ENCODE measurements at places on chromosomes 7 and 10. TPM values are rescaled to one million over a fixed set of nuclear protein-coding genes. Genes with fewer than 3 reads are reported as not detected.

- H3K27ac ChIP-seq, result peak overlapping the region; percentile 71
- H3K36me3 ChIP-seq, result no peaks in the 10 kb centered on the region
- H3K27me3 ChIP-seq, result no peaks in the 10 kb centered on the region
- peak overlapping the region; percentile 95 for H3K4me3 ChIP-seq
- no peak for DNase-seq
These were observed 1.6 kb downstream of the DOCK1 start for GRCh38 chr10:126906704-126907422.

DNA sequence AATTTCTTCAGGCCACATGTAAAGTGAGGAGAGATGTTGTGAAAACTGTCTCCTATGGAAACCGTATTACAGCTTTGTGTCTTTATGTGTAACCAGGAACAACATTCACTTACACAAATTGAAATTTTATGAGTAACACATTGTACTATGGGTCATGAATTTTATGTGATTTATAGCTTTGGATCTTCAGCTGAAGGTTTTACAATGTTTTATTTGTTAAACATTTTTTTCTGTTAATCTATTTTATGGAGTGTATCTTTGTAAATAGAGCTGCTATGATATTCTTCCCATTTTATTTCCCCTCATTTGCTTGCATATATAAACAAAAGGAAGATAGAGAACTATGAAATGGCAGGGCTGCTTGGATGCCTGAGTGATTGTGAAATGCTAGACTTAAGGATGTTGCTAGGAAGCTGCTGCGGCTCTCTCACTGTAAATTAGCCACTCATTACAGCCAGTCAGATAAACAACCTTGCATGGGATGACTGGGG, 104.5 kb upstream of the PCLO start:
- no peaks in the 10 kb centered on the region for H3K27me3 ChIP-seq
- H3K4me1 ChIP-seq, result no peaks in the 10 kb centered on the region
- no peaks in the 10 kb centered on the region for H3K36me3 ChIP-seq
- H3K27ac ChIP-seq, result no peak overlapping the region

- H3K27me3 ChIP-seq, result no peaks in the 10 kb centered on the region
- H3K36me3 ChIP-seq, result no peaks in the 10 kb centered on the region
- H3K4me3 ChIP-seq, result no peak overlapping the region
- no peak for DNase-seq
These were observed 188.7 kb downstream of the PLXNA4 start for GRCh38 chr7:132387596-132387995.

DNA sequence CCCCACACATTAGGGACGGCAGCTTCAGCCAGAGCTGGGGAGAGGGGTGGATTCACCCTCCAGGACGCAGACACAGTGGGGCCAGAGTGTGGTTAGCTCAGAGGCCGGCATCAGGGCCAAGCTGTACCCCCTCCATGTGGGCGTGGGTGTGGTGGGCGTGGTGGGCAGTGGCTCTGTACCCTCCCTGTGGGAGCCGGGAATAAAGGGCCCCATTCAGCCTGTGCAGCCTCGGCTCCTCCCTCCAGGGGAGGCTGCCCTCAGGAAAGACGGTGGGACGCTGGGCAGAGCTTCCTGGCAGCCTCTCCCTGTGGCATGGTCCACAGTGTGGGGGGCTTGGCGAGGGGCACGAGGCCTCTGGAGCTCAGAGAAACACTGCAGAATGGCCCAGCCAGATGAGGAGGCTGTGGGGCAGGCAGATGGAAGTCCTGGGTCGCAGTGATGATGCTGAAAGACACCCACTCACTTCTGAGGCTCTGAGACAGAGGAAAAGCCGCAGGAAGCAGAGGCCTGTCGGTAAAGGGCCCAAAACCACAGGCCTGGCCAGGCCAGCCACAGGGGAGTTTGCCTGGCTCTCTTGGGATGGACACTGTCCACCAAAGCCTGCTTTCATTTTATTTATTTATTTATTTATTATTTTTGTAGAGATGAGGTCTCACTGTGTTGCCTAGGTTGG, 108.0 kb downstream of the SH3PXD2A start:
- H3K27me3 ChIP-seq, result no peaks in the 10 kb centered on the region
- no peak for DNase-seq
- no peak overlapping the region for H3K27ac ChIP-seq
- no peaks in the 10 kb centered on the region for H3K36me3 ChIP-seq
- H3K4me1 ChIP-seq, result peaks cover 12% of the 10 kb centered on the region

DNA sequence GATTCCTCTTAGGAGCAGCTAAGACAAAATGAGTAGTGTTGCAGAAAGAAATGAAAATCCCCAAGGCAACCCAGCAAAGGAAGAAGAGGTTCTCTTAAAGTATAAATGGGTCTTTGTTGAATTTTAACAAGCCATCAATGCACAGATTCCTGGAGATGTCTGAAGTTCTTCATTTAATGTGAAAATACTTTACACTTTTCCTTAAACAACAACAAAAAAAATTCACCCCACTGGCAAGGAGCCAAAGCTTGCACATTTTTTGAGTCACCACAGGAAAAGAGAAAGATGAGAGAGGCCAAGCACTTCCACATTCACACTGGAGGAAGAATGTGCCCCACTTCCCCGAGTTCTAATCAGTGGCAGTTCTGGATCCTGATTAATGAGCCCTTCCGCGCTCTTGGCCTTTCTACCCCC, 286.4 kb upstream of the MEOX2 start:
- no peak for DNase-seq
- H3K36me3 ChIP-seq, result no peaks in the 10 kb centered on the region
- no peaks in the 10 kb centered on the region for H3K4me1 ChIP-seq
- no peak overlapping the region for H3K27ac ChIP-seq

- no peak for DNase-seq
- no peak overlapping the region for H3K27ac ChIP-seq
- H3K4me3 ChIP-seq, result no peak overlapping the region
- H3K36me3 ChIP-seq, result no peaks in the 10 kb centered on the region
These were observed 219.0 kb upstream of the ZMIZ1 start for GRCh38 chr10:78849731-78850130.

GRCh38 chr7:32257621-32258020, 187.4 kb upstream of the PDE1C start:
- H3K4me1 ChIP-seq, result no peaks in the 10 kb centered on the region
- no peaks in the 10 kb centered on the region for H3K36me3 ChIP-seq
- DNase-seq, result no peak
- H3K27ac ChIP-seq, result no peak overlapping the region
- no peaks in the 10 kb centered on the region for H3K27me3 ChIP-seq
- no peak overlapping the region for H3K4me3 ChIP-seq

ACSM6 gene
- total RNA-seq, result not detected

GRCh38 chr10:126928274-126928673, 23.0 kb downstream of the DOCK1 start:
- no peak overlapping the region for H3K4me3 ChIP-seq
- peaks cover 4% of the 10 kb centered on the region for H3K36me3 ChIP-seq
- H3K27me3 ChIP-seq, result no peaks in the 10 kb centered on the region

AP3M1 gene
- total RNA-seq, result 22.7 TPM

BBS9 gene
- 23.0 TPM for total RNA-seq

- H3K4me3 ChIP-seq, result no peak overlapping the region
- no peaks in the 10 kb centered on the region for H3K27me3 ChIP-seq
- H3K27ac ChIP-seq, result no peak overlapping the region
- DNase-seq, result no peak
- H3K36me3 ChIP-seq, result no peaks in the 10 kb centered on the region
These were observed 1.8 kb upstream of the VWC2 start for GRCh38 chr7:49771427-49772176.

GRCh38 chr10:84352251-84352842, 24.0 kb downstream of the CCSER2 start:
- H3K4me3 ChIP-seq, result no peak overlapping the region
- no peak for DNase-seq
- no peaks in the 10 kb centered on the region for H3K27me3 ChIP-seq
- H3K4me1 ChIP-seq, result peaks cover 18% of the 10 kb centered on the region
- no peak overlapping the region for H3K27ac ChIP-seq

DNA sequence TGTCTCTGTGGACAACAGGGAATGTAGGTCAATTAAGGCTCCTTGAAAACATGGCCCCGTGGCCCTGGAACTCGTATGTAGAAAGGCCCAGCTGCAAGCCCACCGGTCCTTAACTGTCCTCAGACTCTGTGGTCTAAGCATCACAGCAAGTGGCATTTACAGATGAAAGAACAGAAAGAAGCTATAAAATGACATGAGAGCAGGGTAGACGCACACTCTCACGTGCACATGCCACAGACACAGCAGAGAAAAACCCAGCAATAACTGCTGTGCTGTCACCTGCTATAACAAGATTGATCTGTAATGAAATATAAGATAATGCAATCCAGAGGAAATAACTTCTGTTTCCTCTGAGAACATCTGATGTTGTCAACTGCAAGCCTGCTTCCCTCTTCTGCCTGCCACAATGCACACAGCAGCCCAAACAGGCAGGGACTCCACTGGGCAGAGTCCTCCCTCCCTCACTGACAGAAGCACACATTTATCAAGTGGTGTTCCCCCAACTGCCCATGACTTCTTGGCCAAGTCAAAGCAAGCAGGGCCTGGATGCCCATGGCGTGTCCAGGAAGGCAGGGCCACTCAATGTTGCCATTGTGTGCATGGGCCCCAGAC, 63.9 kb downstream of the GFRA1 start:
- H3K4me1 ChIP-seq, result no peaks in the 10 kb centered on the region
- H3K27me3 ChIP-seq, result no peaks in the 10 kb centered on the region
- no peak overlapping the region for H3K4me3 ChIP-seq

GPR158 gene
- total RNA-seq, result not detected

DNA sequence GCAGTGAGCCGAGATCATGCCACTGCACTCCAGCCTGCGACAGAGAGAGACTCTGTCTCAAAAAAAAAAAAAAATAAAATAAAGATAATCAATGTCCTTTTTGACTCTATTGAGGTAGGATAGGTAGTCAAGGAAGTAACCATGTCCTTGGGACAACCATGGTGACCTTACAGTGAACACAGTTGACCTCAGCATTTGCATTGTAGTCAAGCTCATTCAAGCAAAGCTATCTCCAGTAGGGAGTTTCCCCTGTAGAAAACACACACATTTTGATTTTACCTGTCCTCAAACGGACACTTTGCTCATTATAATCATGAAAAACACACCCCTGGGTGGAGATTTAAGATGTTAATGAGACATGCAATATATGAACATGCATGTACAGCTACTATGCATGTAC, 171.7 kb downstream of the KIF20B start:
- H3K4me3 ChIP-seq, result no peak overlapping the region
- H3K36me3 ChIP-seq, result no peaks in the 10 kb centered on the region
- H3K27ac ChIP-seq, result no peak overlapping the region
- DNase-seq, result no peak
- H3K4me1 ChIP-seq, result peaks cover 7% of the 10 kb centered on the region

TRIM74 gene
- not detected for total RNA-seq

HDAC9 gene
- total RNA-seq, result 64.1 TPM

DNA sequence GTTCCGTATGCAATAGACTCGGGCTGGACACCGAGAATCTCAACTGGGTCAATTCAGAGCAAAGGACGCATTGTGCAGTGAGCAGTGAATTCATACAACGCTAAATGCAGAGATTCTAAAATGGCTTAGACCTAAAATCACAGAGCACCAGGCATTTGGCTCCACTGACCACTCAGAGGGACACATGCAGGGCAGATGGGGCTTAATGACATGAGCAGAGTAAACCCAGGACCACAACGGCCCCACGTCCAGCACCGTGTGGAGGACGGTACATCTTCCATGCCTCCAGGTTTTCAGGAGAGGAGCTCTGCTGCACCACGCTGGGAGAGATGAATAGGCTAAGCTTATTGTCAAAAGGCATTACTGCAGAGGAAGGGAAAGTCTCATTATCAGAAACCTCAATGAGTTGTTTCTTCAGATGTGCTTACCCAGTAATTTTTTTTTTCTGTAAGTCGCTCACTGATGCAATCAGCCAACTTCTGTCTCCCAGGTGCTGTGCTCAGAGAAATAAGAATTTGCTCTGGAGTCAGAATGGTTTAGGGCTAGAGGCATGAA, 555.0 kb downstream of the PTPRN2 start:
- H3K4me1 ChIP-seq, result no peaks in the 10 kb centered on the region
- H3K27me3 ChIP-seq, result no peaks in the 10 kb centered on the region
- no peak overlapping the region for H3K27ac ChIP-seq
- no peaks in the 10 kb centered on the region for H3K36me3 ChIP-seq
- no peak overlapping the region for H3K4me3 ChIP-seq

GRCh38 chr10:48390933-48391845, 84.7 kb downstream of the MAPK8 start:
- no peak overlapping the region for H3K27ac ChIP-seq
- no peaks in the 10 kb centered on the region for H3K27me3 ChIP-seq
- peaks cover 6% of the 10 kb centered on the region for H3K4me1 ChIP-seq
- H3K36me3 ChIP-seq, result no peaks in the 10 kb centered on the region
- no peak overlapping the region for H3K4me3 ChIP-seq
- DNase-seq, result no peak

GRCh38 chr7:34596887-34597286, 61.1 kb upstream of the NPSR1 start:
- no peak overlapping the region for H3K4me3 ChIP-seq
- no peaks in the 10 kb centered on the region for H3K27me3 ChIP-seq
- no peaks in the 10 kb centered on the region for H3K36me3 ChIP-seq
- H3K4me1 ChIP-seq, result no peaks in the 10 kb centered on the region
- no peak overlapping the region for H3K27ac ChIP-seq

DNA sequence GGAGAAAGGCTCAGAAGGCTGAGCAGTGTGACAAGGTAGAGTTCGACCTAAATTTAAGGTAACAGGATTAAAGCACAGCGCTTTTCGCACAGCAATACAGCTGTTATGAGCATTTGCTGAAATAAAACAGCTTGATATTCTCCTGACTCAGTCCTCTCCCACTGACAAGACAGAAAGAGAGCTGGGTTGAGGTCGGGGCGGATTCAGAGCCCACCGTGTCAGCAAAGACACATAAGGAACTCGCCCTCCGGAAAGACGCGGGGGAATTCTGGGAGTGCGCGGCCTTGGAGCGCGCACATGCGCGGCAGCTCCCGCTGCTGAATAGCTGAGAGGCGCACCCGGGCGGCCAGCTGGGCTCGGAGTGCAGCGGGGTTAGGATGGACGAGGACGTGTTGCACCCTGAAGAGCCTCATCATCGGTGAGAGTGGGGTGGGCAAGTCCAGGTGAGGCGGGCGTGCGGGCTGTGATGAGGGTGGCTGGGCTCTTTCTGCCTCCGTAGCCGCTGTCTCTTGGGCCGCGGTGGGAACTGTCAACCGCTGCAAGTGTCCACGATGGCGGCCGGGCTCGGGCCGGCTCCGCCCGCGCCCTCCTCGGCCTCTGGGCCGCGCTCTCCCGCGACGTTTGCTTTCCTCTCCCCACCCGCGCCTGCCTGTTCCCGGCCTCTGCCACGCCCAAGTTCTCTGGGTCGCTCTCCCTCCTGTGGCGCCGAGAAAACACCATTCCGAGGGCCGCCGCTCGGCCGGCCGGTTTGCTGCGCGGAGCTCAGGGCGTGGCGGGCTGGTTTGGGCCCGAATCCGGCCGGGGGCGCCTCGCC, 120.6 kb downstream of the LYZL1 start:
- H3K4me3 ChIP-seq, result peak overlapping the region; percentile 89
- peak overlapping the region; percentile 78 for H3K27ac ChIP-seq
- H3K4me1 ChIP-seq, result peaks cover 32% of the 10 kb centered on the region
- H3K27me3 ChIP-seq, result no peaks in the 10 kb centered on the region
- H3K36me3 ChIP-seq, result no peaks in the 10 kb centered on the region
- peak; percentile 13 for DNase-seq

All from thoracic aorta (tissue), 2 donors.